Caco-2 (cell line): ENCODE measurements at places on chromosomes 13 and 19. TPM values are rescaled to one million over a fixed set of nuclear protein-coding genes. Genes with fewer than 3 reads are reported as not detected.

DNA sequence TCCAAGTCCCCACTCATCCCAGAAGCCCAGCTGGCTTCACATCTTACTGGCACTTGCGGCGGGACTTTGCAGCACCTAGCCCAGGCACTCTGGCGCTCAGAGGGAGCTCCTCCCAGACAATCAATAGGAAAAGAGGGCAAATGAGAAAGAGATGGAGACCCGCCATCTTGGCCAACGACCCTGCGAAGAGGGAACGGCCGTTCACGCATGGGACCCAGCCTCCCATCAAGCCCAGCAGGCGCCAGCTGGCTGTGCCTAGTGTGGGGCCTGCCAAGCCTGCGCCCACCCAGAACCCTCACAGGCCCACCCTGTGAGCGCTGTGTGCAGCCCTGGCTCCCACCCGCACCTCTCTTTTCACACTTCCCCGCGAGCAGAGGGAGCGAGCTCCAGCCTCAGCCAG lies 317.8 kb upstream of the SPRY2 start:
- no peaks in the 10 kb centered on the region for H3K36me3 ChIP-seq
- no peak for DNase-seq
- H3K27me3 ChIP-seq: no peaks in the 10 kb centered on the region
- H3K4me1 ChIP-seq: 0 out of 2 replicates have a peak, but pooled peaks cover 2% of the 10 kb centered on the region

DNA sequence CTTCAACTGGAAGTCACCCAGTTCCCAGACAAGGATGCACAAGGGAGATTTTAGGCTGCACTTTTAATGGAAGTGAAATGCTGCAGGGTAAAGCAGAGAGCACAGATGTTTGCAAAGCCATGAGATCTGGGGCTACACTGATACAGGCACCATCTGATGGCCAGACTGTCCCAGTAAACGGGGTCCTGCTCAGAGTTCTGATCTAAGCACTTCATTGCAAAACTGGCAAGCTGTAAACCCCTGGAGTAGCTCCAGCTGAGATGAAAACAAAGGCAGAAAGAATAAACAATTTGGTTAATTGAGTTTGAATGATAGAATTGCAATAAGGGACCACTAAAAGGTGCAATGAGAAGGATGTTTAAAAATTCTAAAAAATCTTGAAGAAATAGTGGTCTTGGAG lies 197.1 kb downstream of the OXGR1 start:
- H3K36me3 ChIP-seq: no peaks in the 10 kb centered on the region
- no peak overlapping the region for H3K27ac ChIP-seq
- no peaks in the 10 kb centered on the region for H3K4me1 ChIP-seq
- H3K27me3 ChIP-seq: no peaks in the 10 kb centered on the region

GRCh38 chr13:40231311-40231710 lies 435.1 kb downstream of the FOXO1 start:
- H3K27me3 ChIP-seq: no peaks in the 10 kb centered on the region
- H3K36me3 ChIP-seq: no peaks in the 10 kb centered on the region
- no peak overlapping the region for H3K27ac ChIP-seq
- peaks cover 10% of the 10 kb centered on the region; the same call in 1 of the 2 replicates for H3K4me1 ChIP-seq

DNA sequence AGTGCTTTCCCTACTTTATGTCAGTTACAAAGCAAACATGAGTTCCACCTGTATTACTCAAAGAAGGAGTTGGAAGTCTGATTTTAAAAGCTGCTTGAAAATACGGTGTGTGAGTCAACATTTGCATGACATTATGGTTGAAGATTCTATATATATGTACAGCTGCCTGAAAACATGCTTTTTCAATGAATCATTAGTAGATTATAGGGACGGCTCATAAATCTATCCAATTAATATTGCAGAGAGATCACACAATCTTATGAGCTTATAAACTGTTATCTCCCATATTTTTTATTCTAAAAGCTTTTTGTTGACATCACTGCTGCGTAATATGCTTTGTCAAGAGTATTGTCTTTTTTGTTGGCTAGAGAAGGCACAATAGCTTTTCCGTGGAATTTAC lies 873.8 kb downstream of the SLITRK6 start:
- H3K27ac ChIP-seq: no peak overlapping the region
- no peaks in the 10 kb centered on the region for H3K36me3 ChIP-seq
- no peaks in the 10 kb centered on the region for H3K4me1 ChIP-seq
- DNase-seq: no peak
- no peaks in the 10 kb centered on the region for H3K27me3 ChIP-seq
- no peak overlapping the region for H3K4me3 ChIP-seq

The ZNF177 gene
- total RNA-seq: 0.34 and 0.70 TPM in 2 replicates

The KIR2DL3 gene
- not detected in 2 replicates for total RNA-seq

The FUT3 gene
- total RNA-seq: 0.26 and 0.34 TPM in 2 replicates

The LPAR6 gene
- not detected in 2 replicates for total RNA-seq

The CCDC9 gene
- 43.1 and 44.3 TPM in 2 replicates for total RNA-seq
